ENCODE measurements at places on chromosomes 11 and 22.

DNA sequence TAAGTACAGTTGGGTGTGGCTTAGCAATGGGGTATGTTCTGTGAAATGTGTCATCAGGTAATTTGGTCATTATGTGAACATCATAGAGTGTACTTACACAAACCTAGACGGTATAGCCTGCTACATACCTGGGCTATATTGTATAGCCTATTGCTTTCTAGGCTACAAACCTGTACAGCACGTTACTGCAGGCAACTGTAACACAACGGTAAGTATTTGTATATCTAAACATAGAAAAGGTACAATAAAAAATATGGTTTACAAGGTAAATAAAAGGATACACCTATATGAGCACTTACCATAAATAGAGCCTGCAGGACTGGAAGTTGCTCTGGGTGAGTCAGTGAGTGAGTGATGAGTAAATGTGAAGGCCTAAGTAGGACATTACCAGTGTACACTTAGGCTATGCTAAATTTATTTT lies 73.1 kb upstream of the GDPD4 start:
- DNase-seq: no peak

DNA sequence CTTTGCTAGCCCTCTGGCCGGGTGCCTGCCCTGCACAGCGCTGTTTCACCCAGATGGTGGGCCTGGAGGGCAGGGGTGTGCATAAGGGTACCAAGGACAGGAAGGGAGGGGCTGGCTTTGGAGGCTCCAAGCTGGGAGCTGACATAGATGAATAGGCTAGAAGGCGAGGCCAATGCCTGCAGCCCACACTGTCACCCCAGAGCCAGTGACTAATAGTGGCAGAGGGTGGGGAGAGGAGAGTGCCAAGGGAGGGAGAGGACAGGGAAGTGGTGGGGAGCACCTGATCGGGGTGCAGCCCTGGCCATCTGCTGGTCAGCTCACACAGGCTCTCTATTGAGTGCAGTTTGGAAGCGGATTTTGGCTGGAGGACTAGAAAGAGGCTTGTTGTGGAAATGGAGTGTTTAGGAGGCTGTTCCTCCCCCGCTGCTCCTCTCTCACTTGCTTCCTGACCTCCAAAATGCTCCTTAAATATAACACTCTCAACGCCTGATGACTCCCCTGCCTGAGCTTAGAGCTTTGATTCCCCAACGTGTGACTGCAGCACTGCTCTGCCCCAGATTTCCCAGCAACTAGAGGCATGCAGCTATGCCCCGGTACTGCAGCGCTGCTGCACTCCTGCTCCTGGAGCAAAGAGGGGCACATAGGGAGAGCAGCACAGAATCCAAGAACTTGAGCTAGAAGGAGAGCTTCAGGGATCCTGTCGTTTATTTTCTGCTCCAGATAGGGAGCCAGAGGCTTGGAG lies 89.2 kb downstream of the GRAMD1B start:
- no peak for DNase-seq

DNA sequence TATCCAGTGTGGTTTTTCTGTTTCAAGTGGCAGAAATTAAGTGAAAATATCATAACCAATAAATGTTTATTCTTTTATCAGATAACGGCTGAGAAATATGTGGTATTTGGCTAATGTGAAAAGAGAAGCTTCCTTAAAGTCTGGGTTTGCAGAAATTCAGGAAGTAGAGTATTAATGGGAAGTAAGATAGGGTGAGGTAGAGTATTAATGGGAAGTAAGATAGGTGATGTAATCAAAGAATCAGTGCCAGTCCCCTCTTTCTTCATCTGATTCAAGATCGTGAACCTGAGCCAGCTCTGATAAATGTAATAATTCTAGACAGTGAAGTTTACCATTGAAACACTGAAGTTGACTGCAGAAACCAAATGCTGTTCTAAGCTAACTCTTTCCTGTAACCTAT lies 30.9 kb downstream of the TRPC6 start:
- no peak for DNase-seq

DNA sequence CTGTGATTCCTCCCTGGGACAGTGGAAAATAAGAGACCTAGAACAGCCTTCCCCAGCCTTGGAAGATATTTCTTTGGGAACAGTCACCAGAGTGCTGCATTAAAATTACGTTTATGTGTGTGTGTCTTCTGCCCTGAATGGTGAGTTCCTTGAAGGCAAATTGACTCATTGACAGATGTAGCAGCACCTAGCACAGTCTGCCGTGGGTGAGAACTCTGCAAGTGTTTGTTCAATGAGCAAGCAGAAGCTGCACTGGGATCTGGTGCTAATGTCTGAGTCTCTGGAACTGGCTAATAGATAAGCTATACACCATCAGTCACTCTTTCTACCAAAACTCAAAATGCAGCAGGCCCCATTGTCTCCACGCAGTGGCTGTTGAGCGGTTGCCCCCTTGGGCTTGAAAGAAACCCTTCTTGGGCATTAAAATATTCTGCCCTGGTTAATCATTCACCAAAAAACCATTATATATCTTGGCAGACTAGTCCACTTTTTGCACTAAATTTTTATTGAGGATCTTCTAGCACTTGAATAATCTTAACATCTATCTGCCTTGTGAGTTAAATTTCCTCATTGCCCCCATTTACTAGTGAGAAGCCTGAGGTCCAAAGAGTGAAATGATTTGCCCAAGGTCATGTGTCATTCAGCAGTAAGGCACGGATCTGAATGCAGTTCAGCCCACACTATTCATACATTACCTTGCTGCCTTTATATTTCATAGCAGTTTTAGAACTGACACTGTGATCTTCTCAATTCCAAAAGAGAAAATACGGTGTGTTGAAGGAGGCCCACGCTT lies 87.8 kb upstream of the GALNT18 start:
- DNase-seq: no peak

DNA sequence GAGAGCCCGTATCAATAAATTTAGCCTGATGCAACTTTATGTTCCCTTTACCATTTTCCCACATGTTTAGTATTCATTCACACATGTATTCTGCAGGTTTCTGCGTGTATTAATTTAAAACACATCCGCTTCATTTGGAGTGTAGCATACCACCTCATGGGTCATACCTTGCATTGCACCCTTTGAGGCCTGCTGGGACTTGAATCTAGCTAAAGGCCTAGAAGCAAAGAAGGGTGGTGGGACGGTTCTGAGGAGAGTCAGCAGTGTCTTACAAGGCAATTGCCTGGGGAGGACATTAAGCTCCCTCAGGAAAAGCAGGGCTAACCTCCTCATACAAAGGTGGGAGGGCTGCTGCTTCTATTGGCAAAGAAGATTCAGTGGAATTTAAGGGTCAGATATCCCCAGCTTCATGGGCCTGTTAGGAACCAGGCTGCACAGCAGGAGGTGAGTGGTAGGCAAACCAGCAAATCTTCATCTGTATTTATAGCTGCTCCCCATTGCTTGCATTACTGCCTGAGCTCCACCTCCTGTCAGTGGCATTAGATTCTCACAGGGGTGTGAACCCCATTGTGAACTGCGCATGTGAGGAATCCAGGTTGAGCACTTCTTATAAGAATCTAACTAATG lies 15.9 kb upstream of the SNX19 start:
- no peak for DNase-seq

- no peak for DNase-seq
Measured at GRCh38 chr22:42908374-42908746, 51.3 kb upstream of the ARFGAP3 start.

DNA sequence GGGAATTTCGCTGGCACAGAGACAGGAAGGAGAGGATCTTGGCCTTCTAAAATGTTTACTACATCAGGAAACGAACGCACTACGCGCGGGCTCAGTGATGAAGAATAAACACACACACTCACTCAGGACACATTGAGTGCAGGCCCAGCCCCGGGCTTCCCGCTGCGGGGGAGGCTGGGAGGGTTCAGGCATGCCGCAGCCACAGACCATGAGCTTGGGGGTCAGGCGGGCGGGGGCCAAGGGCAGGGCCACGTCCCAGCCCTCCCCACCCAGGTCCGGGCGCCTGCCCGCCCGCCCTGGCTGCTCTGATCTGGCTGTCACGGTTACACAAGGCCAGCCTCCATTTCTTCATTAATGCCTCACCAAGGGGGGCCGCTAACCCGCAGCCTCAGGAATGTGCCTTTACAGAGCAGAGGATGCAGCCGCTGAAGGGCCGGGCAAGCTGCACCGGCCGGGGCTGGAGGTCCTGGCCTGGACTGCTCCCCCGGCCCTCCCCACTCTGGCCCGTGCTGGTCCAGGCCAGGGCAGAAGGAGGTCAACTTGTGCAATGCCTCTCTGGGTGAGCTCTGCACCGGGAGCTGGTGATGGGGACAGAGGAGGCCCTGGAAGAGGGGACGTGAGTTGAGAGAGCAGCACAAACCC lies 41.7 kb downstream of the IGF2 start:
- no peak for DNase-seq

- DNase-seq: no peak
Measured at GRCh38 chr22:38461057-38461413, 6.0 kb upstream of the KCNJ4 start.

DNA sequence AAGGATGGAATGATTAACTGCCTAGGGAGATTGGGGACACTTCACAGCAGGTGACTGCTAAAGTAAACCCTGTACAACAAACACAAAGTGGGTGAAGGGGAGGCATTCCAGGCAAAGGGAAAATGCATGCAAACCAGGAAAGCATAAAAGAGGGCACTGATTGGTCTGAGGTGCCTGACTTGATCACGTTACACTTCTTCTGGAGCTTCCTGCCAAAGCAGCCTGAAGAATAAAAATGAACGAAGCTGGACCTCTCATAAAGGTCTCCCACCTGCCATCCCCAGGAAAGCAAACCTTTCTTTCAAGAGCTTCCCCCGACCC lies 46.7 kb upstream of the SCUBE2 start:
- no peak for DNase-seq

DNA sequence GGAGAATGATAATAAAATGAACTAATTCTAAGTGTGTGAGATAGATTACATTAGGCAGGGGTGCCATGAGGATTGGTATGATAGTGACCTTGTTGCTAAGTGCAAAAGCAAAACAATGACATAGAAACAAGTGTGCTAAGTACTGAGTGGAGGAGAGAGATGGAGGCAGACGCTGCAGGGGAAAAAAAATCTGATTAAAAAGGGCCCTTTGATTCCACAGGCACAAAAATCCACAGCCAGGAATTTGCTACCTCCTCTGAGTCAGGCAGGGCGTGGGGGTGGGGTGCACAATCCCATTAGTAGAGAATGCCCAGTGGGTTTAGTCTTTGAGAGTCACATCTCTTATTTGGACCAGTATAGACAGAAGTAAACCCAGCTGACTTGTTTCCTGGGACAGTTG lies at the start of gene CNTF:
TSS of gene CNTF (plus strand) at position 322 of the 400 bp plus-strand sequence. CDS start 88 bp downstream, outside the sequence.
- no peak for DNase-seq

- no peak for DNase-seq
Measured at GRCh38 chr11:10680956-10681487, 12.5 kb downstream of the IRAG1 start.

GRCh38 chr22:47292546-47293320 lies 530.3 kb downstream of the TBC1D22A start:
- no peak for DNase-seq

DNA sequence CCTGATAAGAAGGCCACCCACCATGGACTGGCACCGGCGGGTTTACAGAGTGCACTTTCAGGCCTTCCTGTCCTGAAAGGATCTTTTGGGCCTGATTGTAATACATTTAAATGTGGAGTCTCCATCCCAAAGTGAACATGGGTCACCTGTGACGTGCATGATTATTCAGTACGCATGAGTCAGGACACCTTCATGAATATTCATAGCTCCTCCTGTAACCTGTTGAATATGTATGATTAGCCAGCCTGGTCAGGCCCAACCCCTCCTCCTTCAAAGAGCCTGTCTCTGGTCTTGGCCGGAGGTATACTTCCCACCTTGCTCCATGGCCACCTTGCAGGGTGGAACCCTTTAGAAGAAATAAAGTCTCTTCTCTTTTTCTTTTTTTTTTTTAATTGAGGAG lies 75.9 kb upstream of the NUP50 start:
- DNase-seq: no peak

GRCh38 chr11:87917111-87917510 lies 258.1 kb downstream of the RAB38 start:
- DNase-seq: no peak

GRCh38 chr11:27427183-27427980 lies 45.2 kb downstream of the LGR4 start:
- DNase-seq: no peak

GRCh38 chr11:25597696-25598095 lies 734.2 kb upstream of the ANO3 start:
- DNase-seq: no peak

GRCh38 chr22:48669986-48670716 lies 1157.5 kb downstream of the BRD1 start:
- no peak for DNase-seq

DNA sequence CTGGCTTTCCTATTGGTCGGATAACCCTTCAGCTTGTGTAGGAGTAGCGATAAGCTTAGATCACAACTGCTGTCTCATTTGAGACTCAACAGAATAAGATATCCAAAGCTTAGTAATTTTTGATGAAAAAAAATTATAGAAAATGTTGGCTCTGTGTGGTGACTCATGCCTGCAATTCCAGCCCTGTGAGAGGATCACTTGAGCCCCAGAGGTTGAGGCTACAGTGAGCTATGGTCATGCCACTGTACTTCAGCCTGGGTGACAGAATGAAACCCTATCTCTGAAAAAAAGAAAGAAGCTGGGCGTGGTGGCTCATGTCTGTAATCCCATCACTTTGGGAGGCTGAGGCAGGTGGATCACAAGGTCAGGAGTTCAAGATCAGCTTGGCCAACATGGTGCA lies 55.6 kb upstream of the RRM1 start:
- DNase-seq: no peak

- no peak for DNase-seq
Measured at GRCh38 chr11:121188776-121189175, 87.7 kb downstream of the TECTA start.

DNA sequence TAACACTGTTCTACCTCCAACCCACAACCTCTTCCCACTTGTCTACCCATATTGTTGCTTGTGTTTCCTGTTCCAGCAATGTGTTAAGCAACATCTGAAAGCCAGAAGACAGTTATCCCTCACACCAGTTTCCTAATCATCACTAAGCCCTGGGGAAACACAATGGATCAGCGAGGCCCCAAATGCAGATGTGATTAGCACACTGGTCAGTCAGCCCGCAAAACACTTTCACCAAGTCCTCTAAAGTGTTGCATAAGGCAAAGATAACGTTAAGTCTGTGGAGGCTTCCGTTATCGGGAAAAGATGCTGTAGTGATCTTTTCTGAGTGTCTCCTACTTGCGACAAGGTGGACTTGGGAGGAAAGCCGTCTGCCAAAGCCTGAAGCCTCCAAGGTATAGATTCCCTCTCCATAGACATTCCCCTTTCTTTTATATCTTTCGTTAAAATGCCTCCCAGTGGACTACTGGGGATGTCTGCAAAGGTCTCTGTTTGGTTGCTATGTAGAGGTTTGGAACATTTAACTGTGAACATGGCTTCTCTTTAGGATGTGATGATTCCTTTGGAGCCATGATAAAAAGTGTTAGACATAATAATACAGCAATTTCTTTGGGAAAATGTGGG lies at the start of gene MS4A3:
TSS of gene MS4A3 (plus strand) at position 317 of the 621 bp plus-strand sequence. CDS start 4,496 bp downstream, outside the sequence.
- DNase-seq: no peak

Measured in GOT3 (cell line).